ENCODE measurements at places on chromosomes 5 and 9. TPM values are rescaled to one million over a fixed set of nuclear protein-coding genes. Genes with fewer than 3 reads are reported as not detected.
A peak's percentile ranks its signal among the peaks of the same experiment; 100 is the strongest.

GRCh38 chr9:69391946-69392345, 66.9 kb downstream of the ENTREP1 start:
- peak; percentile 36 for DNase-seq

DNA sequence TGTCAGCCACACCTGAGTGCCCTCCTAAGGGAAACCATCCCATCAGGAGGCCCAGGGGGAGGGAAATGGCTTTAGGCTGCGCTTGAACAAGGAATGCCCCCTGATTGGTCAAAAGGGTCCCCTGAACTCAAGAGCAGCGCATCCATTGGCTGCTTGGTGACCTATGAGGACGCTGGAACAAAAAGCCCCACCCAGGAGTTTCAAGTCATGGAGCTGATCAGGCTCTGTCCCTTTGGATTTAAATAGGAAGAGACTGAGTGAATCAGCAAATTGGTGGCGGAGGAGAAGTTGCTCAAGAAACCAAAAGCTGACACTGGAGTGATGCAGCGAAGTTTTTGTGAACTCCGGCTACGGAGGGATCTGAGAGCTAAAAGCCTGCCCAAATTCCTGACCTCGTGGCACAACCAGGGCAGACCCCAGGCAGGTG, 66.7 kb downstream of the SMIM23 start:
- DNase-seq, result no peak

DNA sequence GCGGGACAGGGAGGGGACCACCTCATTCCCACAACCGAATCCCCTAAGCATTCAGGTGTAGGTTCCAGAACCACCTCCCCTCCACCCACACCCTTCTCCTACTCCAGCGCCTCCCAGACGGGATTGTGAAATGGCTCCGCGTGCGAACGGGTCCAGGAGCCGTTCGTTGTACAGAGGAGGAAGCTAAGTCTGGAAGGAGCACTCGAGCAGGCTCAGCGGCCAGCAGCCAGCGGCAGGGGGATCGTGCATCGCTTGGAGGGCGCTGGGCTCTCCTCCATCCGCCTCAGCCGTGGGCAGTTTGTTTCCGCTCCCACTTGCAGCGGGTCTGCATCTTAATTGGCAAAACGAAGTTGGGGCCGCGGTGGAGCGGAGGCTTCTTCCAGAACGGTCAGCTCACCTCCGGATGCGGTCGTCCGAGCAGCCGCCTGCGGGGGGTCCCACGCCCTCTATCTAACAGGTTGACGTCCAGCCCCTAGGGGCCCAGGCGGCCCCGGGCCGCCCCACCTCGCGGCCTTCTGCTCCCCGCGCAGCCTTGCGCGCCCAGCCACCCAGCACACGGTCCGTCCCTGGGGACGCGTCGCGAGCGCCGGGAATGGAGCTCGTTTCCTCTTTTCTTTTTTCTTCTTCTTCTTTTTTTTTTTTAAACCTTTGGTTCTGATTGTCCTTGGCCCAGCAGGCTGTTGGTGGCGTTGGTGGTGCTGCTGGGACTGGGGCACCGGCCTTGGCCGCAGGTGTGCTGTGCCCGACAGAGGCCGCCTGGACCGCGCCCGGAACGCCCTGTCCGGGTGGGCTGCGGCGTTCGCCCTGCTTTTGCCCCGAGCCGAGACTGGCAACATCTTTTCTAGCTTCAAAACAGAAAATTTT, 3.9 kb upstream of the BARX1 start:
- DNase-seq, result no peak

- DNase-seq, result no peak
Observed at GRCh38 chr9:114027159-114027862, 50.8 kb downstream of the AMBP start.

- DNase-seq, result no peak
Observed at GRCh38 chr9:75152416-75152815, 64.1 kb downstream of the OSTF1 start.

- DNase-seq, result no peak
Observed at GRCh38 chr9:120212853-120213200, 367.1 kb downstream of the CDK5RAP2 start.

- DNase-seq, result peak; percentile 2
Observed at GRCh38 chr5:88551724-88552345, 283.2 kb upstream of the TMEM161B start.

- DNase-seq, result no peak
Observed at GRCh38 chr5:132819468-132819867, 6.4 kb downstream of the SOWAHA start.

- DNase-seq, result no peak
Observed at GRCh38 chr5:122656160-122656559, 118.7 kb upstream of the SNX2 start.

DNA sequence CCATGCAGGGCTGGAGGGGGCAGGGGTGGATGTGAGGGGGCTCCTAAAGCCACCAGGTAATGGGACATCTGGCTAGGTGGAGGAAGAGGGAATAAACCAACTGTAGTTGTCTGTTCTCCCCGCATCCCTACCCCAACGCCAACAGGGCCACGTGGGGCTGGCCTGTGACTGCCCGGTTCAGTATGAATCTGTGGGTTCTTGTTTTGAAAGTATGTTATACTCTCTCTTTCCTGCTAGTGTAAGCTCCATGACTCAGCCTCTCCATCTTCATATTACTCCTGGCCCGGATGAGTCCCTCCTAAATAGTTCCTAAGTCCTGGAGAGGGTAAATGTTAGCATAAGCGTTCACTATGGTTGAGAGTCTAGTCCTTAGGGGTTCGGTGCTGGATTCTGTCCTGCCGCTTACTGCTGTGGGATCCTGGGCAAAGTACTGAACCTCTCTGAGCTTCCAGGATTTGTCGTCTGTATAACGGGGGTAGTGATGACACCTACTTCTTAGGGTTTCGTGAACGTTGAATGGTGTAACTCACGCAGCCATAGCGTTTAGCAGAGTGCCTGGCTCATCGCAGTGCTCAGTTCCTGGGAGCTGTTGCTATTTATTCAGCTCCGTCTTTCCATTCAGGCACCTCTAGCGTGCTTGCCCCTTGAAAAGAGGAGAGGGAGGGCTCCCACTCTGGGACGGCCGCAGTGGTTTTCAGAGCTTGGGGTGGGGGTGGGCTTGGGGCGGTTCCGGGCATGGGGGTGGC, 28.8 kb downstream of the LHX2 start:
- peak; percentile 7 for DNase-seq

DNA sequence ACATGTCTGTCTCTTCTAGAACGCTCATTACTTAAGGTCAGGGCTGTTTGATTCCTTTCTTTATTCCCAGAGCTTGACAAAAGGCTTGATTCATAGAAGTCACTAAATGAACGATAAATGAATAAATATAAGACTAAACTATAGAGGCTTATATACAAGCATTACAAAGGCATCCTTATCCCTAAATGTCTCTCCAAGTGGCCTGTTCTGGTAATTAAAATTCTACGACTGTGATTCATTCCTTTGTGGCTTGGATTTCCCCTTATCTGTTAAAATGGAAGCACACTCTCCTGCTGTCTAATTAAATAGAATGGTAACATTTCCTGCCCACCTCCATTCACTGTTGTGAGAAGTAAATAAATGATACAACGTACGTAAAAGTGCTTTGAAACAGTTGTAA, 49.5 kb downstream of the C7 start:
- DNase-seq, result no peak

DNA sequence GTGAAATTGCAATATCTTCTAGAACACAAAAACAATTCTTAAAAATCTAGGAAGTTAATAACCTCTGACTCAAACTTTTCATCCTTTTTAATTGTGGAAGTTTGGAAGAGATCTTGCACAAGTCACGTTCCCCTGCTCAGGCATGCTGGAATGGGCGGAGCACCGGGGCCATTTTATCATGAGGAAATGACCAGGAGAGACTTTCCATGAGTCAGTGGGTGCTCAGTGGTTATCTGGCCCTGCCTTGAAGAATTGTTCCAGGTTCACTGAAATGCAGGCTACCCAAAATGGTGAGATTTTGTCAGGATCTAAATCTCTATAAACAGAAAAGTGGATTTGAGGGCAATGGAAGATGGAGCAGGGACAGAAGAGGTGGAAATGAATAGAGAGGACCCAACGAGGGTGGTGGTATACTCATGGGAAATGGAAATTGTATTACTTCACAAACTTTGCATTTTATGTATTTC, 61.2 kb downstream of the FYB1 start:
- DNase-seq, result no peak

DNA sequence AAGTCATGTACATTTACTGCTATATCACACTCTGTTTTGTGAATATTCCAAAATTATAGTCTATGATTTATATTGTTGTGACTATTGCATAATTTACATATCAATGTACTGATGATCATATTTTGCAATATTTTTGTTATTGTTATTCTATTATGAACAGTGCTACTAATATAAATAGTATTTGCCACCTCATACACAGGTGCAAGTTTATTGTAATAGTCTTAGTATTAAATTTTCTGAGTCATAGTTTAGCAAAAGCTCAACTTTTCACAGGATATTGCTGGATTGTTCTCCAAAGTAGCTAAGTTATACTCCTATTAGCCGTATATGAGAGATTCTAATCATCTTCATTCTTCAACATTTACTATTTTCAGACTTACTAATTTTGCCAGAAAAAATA, 124.7 kb downstream of the TMC1 start:
- DNase-seq, result no peak

The FCN2 gene
- not detected for total RNA-seq

The CD74 gene
- 2.9 TPM for total RNA-seq

The SPOCK1 gene
- 9.7 TPM for total RNA-seq

The CDO1 gene
- 8.0 TPM for total RNA-seq

All from myocyte (in vitro differentiated cells).